NCI-H1694 treated with DMSO at 0.1 percent for 48 hours (cell line): ENCODE measurements at places on chromosomes 3 and 15.

DNA sequence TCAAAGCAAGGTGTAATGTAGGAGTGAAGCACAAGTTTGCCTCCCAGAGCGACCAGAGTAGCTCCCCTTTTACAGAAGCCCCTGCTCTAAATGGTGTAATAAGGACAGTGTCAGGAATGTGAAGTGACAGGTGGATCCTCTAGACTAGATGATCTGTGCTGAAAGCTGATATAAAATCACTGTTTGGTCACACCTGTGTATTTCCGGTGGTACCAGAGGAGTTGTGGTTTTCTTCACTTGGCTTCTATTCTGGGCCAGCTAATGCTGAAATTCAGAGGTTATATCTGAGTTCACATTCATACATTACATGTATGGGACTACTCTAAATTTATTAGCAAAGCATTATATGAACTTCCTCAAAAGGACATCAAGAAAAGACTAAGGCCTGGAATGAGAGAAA, 117.4 kb downstream of the IL1RAP start:
- no peak for DNase-seq

DNA sequence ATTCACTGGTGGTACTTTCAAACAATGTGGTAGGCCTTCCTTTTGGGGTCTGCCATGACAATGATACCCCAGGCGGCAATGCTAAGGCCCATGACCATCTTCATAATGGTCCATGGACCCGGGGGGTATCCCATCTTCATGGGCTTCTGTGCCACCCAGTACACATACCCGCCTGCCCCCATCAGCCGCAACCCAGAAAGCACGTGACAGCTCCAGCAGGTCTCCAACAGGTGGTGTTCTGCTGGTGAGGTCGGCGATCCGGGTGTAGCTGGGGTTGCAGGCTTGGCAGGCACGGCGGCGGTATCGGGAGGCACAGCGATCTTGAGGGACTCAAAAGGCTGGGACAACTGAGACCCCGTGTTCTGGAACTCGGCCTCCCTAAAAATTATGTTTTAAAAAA, 214.5 kb downstream of the SNRPN start:
- no peak for DNase-seq

- no peak for DNase-seq
These were observed 37.0 kb downstream of the UMPS start for GRCh38 chr3:124767264-124767663.

GRCh38 chr3:131236421-131236820, 145.2 kb upstream of the NUDT16 start:
- DNase-seq, result no peak

DNA sequence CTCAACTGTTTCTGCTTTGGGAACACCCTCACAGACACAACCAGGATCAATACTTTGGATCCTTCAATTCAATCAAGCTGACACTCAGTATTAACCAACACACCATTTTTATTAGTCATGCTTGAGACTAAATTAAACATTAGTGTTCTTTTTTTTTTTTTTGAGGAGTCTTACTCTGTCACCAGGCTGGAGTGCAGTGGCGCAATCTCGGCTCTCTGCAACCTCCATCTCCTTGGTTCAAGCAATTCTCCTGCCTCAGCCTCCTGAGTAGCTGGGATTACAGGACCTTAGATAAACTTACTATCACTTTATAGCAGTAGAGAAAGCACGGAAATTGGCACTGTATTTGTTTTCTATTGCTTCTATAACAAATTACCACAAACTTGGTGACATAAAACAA, 2.0 kb upstream of the RAB11A start:
- DNase-seq, result no peak

- DNase-seq, result no peak
These were observed 77.4 kb upstream of the PLCL2 start for GRCh38 chr3:16807391-16807790.

- DNase-seq, result no peak
These were observed 33.7 kb upstream of the ZNF445 start for GRCh38 chr3:44511238-44511566.
